Myocyte (in vitro differentiated cells): ENCODE measurements at places on chromosomes 13 and 19. TPM values are rescaled to one million over a fixed set of nuclear protein-coding genes. Genes with fewer than 3 reads are reported as not detected.

ZNF211 gene
- 14.7 and 17.2 TPM in 2 replicates for total RNA-seq

ZNF541 gene
- total RNA-seq, result 0.08 TPM in 1 of 2 replicates, not detected in the other

SERTM1 gene
- not detected in 2 replicates for total RNA-seq

ZNF723 gene
- not detected in 2 replicates for total RNA-seq

DNA sequence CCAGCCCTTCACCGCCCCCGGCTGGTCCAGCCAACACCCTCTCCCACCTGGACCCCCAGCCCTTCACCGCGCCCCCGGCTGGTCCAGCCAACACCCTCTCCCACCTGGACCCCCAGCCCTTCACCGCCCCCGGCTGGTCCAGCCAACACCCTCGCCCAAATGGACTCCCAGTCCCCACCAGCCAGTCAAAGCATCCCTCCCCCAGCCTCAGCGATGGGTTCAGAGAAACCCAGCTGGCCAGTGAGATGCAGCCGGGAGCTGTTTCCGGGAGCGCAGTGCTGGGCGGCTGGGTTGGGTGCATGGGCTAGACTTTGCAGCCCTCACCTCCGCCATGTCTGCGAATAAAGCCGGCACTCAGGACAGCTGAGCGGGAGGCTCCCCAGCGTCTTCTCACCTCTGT, 6.5 kb upstream of the CDC34 start:
- DNase-seq, result no peak

DNA sequence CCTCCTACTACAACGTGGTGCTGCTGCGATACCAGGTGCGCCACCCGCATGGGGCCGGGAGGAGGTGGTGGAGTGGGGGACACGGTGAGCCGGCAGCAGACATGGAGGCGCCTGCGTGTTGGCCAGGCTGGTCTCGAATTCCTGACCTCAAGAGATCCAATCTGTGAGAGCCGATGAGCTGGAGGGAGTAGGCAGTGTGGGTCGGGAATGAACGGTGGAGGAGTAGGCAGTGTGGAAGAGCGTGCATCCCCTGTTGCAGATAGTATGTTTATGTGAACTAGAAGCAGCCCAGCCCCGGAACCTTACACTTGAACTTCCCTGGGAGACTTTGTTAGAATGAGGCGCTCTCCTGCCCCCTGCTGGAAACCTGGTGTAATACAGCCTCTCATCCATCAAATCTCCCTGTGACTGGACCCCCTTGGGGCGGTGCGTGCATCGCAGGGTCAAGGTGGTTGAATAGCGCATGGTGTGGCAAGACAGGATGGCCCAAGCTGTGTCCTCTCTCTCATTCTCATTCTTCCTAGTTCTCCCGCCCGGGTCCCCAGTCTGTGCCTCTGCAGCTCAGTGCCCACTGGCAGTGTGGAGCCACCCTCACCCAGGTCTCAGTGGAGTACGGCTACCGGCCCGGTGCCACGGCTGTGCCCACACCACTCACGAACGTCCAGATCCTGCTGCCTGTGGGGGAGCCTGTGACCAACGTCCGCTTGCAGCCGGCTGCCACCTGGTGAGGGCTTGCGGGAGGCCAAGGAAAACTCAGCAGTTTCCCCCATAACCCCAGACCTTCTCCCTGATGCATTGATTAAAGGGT, 10.5 kb upstream of the B3GNT3 start:
- DNase-seq, result peak; percentile 55

GRCh38 chr19:33343301-33343700, 30.2 kb upstream of the CEBPG start:
- no peak for DNase-seq

- DNase-seq, result no peak
These were observed 15.0 kb downstream of the CAMSAP3 start for GRCh38 chr19:7610491-7611240.

- DNase-seq, result no peak
These were observed 325.8 kb downstream of the LMO7 start for GRCh38 chr13:75961911-75962310.

DNA sequence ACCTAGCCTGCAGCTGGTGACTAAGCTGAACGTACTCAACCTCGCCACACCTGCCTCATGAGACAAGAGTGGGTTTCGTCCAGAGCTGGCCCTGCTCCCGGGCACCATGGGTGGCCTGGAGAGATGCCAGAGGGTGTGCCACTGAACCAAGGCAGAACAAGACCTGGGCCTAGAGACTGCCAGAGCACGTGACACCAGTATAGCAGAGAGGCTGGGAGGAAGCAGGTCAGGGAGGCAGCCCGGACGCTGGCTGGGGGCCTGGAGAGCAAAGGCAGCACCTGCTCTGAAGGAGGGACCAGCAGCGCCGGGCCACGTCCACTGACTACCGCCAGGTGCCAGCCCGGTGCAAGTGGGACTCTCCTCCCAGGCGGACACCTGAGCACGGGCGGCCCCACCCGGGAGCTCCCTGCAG, 7.3 kb upstream of the C13orf46 start:
- DNase-seq, result peak; percentile 70

GRCh38 chr19:8069096-8069973, 16.8 kb downstream of the CCL25 start:
- no peak for DNase-seq
